ENCODE measurements at places on chromosomes 3 and 15. TPM values are rescaled to one million over a fixed set of nuclear protein-coding genes. Genes with fewer than 3 reads are reported as not detected.

Gene CCR3
- not detected for total RNA-seq

Gene TMOD2
- 20.7 TPM for total RNA-seq

Gene CHRNA5
- total RNA-seq = 2.6 TPM

Gene CDCP1
- 0.16 TPM for total RNA-seq

Gene INSYN1
- total RNA-seq = 0.13 TPM

Gene GUCA1C
- total RNA-seq = not detected

Gene CTSH
- 61.1 TPM for total RNA-seq

Gene LRRC28
- 10.7 TPM for total RNA-seq

Gene DNAH12
- 0.16 TPM for total RNA-seq

Gene AKAP13
- total RNA-seq = 83.4 TPM

Gene IQCH
- total RNA-seq = 2.5 TPM

Gene BOC
- total RNA-seq = 0.13 TPM

Gene RLBP1
- not detected for total RNA-seq

Gene SCG3
- 0.25 TPM for total RNA-seq

Measured in bladder microvascular endothelial cell (primary cell).